ENCODE measurements at places on chromosomes 1 and 21.

DNA sequence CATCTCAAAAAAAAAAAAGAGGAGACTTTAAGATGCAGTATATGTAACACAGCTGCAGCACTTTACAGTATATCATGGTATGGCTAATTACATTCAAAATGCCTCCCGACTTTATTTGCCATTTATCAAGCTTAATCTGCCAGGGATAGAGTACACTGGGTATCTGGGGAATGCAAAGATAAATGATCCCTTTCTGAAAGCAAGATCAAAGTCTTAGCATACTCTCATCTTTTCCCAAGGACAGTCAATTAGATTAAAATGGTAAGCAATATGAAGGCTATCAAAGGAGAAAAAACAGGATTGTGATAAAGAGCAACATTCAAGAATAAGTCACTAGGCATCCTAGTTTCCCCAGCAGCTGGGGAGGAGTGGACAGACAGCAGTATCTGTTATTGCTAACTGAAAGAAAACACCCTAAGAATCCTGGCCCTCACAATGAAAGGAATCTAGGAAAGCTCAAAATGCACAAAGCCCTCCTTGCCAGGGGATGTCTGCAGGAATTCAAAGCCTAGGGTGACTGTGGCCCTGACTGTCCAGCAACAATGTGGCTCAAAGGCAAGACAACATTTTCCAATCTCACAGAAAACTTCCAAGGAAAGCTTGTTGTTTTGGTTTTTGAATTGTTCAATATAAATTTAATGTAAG, 56.7 kb upstream of the RAP1GAP start:
- no peak for DNase-seq

DNA sequence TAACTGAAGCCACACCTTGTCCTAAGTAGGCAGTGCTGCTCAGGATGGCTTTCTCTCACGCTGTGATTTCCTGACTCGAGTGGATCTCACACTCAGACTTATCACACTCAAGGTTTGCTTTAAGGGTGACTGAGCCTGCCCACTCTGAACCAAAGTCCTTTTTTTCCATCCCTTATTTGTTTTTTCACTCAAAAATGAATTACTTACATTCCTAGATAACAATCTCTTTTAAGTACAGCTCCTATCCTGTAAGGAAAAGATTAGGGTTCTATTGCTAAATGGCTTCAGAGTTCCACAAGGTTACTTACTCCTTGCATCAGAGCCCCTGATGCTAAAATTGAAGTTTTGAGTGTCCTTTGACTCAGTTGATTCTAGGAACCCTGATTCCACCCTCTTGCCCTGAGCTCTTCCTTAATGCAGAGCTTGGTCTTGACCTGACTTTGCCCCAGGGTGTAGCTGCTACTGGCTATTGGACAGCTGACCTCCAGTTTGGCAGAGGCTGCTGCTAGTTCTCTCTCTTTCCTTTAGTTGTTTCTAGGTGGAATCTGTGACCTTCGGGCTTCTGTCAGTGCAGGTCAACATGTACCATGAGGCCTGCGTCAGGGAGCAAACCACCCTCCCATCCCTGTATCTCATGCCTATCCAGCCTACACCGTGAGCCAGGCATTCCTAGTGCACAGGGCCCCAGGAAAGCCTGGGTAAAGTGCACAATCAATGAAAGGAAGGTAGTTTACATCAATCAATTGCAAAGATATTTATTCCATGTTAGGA, 80.1 kb upstream of the CD55 start:
- no peak for DNase-seq

GRCh38 chr1:47703981-47704596, 266.2 kb downstream of the FOXD2 start:
- DNase-seq, result no peak

- DNase-seq, result no peak
Observed at GRCh38 chr1:209504571-209504970, 78.9 kb upstream of the CAMK1G start.

DNA sequence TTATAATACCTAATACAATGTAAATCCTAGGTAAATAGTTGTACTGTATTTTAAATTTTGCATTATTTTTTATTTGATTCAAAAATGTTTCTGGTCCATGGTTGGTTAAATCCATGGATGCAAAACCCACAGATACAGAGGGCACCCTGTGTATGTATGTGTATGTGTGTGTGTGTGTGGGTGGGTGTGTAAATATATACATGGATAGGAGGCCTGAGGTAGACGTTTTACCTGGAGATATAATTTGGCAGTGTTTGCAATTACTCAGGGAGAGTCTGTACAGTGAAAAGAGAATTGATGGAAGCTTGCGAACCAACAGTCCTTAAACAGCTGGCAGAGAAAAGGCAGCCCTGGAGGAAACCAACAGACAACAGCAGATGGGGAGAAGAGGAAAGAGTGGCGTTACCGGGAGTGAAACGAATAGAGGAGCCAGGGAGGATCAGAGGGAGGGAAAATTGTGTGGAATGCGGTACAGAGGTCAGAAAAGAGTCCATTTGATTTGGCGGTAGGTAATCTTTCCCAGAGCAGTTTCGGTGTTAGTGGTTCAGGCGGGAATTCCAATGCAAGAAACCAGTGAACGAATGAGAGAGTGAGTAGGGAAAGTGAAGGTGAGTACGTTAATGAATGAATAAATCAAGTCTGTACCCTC, 47.9 kb upstream of the NBL1 start:
- DNase-seq, result no peak

GRCh38 chr1:93758842-93759515, 77.3 kb upstream of the BCAR3 start:
- no peak for DNase-seq

All from AG04450 (cell line).